ENCODE measurements at places on chromosomes 2 and 18. TPM values are rescaled to one million over a fixed set of nuclear protein-coding genes. Genes with fewer than 3 reads are reported as not detected.

Gene MATN3
- total RNA-seq, result 1.2 TPM

Gene HAUS1
- 13.0 TPM for total RNA-seq

Gene DUSP2
- total RNA-seq, result 6.1 TPM

Gene EGR4
- total RNA-seq, result not detected

Gene LIPT1
- 7.5 TPM for total RNA-seq

Data from mesenteric fat pad (tissue), 1 donor.